Activated naive CD8-positive, alpha-beta T cell treated with anti-CD3 and anti-CD28 coated beads for 36 hours (primary cell): ENCODE measurements at places on chromosomes 2 and 18.

DNA sequence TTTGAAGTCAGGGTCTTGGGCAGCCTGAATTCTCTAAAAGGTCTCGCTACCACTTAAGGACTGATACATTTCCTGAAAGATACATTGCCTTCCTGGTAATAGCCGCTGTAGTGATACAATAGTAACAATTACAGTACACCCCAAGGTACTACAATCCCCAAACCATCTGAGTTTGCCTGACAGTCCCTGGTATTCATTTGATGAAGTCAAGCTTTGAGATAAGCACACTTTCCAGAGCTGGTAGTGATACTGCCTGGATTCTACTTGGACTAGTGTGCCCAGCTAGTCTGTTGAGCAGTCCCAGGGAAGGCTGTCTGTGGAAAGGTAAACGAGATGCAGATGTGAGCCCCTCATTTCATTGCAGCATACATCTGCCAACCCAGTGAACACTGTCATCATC lies 24.4 kb upstream of the ITGB6 start:
- no peak for DNase-seq

DNA sequence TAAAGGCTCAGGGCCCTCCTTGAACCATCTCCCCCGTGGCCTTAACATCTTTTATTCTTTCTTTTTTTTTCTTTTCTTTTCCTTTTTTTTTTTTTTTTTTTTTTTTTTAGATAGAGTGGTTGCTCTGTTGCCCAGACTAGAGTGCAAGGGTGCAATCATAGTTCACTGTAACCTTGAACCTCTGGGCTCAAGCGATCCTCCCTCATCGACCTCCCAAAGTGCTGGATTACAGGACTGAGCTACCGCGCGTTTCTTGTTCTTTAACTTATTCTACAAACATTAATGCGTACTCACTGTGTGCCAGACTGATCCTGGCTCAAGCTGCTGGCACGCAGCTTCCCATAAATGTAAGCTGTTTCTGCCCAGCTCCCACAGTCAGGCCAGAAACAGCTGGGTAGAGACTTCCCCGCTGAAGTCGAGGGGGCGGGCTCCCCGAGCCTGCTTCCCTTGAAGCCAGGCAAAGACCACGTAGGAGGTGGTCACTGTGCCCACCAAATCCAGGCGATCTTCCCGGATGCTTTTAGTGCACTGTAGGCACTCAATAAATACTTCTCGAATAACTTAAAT lies 29.2 kb upstream of the ATP6V1B1 start:
- no peak for DNase-seq

DNA sequence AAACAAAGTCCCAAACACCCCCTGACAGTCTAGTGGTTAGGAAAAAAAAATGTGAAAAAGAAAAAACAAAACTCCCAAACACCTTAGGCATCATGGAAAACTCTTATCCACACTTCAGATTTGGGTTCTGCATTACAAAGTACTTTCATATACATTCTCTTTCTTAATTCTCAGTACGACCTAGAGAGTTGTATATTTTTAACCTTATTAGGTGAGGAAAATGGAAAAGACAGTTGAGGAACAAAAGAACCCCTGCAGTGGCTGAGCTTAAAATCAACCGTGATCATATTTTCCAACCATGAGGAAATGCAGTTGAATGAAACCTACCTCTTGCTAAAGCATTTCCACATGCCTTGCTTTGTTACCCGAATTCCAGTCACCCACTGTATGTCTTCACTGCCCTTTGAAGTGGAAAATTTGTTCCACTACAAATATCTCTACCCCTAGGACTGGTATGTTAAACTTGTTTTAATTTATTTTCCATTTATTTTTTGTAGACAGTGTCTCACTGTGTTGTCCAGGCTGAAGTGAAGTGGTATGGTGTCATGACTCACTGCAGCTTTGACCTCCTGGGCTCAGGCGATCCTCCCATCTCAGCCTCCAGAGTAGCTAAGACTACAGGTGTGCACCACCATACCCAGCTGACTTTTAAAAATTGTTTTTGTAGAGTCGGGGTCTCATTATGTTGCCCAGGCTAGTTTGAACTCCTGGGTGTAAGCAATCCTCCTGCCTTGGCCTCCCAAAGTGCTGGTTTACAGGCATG lies 56.9 kb upstream of the LPIN2 start:
- no peak for DNase-seq

- DNase-seq = no peak
These were observed 471.9 kb upstream of the TNP1 start for GRCh38 chr2:217331523-217332416.

- no peak for DNase-seq
These were observed 40.8 kb downstream of the ZEB2 start for GRCh38 chr2:144479138-144479537.

DNA sequence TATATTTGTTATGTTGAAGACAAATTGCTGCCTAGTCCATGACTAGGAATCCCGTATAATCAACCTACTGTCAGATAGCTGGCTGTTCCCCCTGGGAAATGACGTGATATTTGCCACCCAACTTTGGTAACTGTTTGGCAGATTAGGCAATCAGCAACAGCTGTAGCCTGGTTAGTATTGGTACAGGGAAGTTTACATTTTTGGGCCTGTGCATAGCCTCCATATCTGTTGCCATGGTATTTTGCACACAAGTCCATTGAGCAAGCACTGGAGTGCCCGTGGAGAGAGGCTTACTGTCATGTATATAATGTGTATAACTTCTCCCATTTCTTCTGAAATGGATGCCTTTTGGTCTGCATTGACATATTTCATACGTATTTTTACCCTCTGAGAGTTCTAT lies 27.7 kb downstream of the BIRC6 start:
- no peak for DNase-seq

GRCh38 chr2:221969087-221969829 lies 329.5 kb downstream of the PAX3 start:
- DNase-seq = no peak

GRCh38 chr2:200406379-200406778 lies 99.9 kb downstream of the SPATS2L start:
- DNase-seq = no peak

- no peak for DNase-seq
These were observed 878.8 kb downstream of the RNF144A start for GRCh38 chr2:7795778-7796563.
